ENCODE measurements at places on chromosomes 16 and 17.

DNA sequence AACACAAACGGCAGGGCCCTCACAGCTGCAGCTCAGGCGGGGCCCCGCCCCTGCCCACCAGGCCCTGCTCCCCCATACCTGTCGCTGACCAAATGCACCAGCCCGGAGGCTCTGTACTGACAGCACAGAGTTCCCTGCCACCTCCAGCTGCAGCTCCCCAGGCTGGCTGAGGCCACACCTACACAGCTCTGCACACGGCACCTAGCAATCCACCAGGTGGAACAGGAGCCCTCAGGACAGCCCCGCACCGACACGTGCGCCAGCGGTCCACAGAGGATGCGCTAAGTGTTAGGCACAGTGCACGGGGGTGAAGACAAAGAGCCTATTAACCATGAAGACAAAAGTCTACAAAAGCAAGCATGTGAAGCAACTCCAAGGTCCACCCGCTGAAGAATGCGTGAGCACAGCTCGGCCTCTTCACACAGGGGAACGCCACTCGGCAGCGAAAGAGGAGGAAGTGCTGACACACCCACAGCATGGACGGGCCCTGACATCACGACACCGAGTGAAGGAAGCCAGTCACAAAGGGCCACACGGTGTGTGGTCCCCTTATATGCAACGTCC lies 5.4 kb downstream of the ZCCHC14 start:
- no peak for DNase-seq

DNA sequence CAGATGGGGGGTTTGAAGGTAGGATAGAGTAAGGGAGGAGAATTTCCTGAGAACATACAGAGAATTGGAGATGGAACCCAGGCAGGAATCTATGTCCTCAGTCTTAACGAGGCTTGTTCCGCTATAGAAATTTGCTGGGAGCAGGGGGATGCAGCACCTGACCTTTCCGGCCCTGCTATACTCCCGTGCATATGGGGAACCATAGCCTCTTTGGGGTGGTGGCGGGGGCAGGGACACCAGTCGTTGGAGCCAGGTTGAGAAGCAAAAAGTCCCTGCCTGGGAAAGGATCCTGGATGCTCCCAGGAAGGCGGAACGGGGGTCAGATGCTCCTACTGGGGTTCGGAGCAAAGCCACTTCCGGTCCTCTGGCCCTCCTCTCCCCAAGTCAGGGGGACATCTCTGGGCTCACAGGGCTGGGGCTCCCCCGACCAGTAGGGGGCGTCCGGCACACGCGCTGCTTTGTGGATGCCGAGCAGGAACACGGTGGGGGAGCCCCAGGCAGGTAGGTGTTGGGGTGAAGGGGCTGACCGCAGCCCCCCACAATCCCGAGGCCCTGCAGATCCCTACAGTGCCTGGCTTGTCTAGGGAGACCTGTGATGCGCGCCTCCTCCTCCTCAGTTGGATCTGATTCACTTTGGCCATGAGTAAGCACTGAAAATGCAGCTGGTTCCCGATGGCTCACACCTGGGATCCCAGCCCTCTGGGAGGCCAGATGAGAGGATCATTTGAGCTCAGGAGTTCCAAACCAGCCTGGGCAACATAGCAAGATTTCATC lies 15.5 kb upstream of the TFAP4 start:
- peak; percentile 71 for DNase-seq

DNA sequence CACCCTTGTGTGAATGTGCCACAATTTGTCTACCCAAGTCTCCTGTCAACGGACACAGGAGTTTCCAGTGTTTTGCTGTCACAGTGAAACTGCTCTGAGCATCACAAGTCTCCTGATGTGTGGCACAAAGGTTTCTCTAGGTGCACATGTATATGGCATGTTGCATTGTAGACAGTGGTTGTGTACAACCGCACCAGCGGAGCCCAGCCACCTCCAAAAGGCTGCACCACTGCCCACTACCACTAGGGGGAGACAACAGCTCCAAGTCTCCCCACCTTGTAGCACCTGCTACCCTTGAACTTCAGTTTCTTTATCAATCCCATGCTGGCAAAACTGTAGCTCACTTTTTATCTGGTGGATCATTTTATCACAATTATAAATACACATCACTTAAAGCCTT lies 95.5 kb upstream of the ZNF469 start:
- DNase-seq: no peak

GRCh38 chr16:23174622-23175021 lies 7.9 kb upstream of the SCNN1G start:
- no peak for DNase-seq

GRCh38 chr16:75443298-75443697 lies 10.0 kb upstream of the CFDP1 start:
- no peak for DNase-seq

DNA sequence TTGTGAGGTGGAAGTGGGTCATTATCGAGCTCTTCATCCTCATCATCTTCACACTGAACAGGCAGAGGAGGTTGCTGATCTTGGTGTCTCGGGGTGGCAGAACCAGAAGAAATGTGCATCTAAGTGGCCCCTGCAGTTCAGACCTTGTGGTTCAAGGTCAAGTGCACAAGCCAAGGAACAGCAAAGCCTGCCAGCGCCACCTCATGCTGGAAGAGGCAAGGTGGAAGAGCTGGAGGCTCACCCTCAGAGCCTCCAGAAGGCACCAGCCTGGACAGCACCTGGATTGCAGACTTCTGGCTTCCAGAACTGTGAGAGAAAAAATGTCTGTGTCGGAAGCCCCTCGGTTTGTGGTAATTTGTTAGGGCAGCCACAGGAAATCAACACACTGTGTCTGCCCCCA lies 32.7 kb downstream of the IFT140 start:
- no peak for DNase-seq

Data from stimulated activated CD8-positive, alpha-beta memory T cell treated with anti-CD3 and anti-CD28 coated beads, Interleukin-15, amount 100 ng/mL, for 1 hour (primary cell).